ENCODE measurements at places on chromosomes 12 and 14.

DNA sequence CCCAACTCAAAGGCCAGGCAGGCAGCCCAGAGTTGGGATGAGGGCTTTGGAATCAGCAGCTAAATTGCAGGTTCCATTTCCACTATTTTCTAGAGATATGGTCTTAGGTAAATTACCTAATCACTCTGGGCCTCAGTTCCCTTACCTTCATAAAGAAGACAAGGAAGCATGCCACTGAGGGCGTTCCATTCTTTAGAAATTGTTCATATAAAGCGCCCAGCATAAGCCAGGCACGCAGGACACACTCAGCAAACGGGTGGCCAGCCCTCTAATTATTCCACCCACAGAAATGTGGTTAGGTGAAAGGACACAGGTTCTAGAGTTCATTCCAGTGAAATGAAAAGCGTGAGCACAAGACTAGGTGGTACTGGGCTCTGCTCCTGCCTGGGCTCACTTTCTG lies 87.9 kb upstream of the BCL11B start:
- DNase-seq, result no peak

DNA sequence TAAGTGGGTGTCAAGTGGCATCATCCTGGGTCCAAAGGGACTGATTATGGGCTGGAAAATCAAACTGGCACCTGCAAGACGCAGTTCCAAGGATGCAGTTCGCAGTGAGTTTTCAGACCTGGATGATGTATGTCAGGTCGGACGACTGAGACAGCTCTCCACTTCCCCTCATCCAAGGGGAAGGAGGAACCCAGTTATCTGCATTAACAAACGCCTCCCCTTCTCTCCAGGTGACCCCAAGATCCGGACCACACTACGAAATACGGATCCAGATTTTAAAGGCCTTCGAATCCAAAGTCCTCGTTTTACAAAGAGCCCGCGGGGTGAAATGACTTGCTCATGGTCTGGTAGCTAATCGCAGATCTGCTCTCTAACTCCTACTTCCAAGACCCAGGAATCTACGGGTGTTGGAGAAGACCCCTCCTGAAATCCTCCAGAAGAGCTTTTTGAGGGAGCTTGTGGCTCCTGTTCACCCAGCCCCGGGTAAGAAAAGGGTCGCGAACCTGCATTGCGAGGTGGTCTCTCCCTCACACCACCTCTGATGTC lies 460 bp upstream of the SYNE2 start:
- no peak for DNase-seq

- DNase-seq, result no peak
Measured at GRCh38 chr14:54226103-54226502, 170.7 kb upstream of the CDKN3 start.

DNA sequence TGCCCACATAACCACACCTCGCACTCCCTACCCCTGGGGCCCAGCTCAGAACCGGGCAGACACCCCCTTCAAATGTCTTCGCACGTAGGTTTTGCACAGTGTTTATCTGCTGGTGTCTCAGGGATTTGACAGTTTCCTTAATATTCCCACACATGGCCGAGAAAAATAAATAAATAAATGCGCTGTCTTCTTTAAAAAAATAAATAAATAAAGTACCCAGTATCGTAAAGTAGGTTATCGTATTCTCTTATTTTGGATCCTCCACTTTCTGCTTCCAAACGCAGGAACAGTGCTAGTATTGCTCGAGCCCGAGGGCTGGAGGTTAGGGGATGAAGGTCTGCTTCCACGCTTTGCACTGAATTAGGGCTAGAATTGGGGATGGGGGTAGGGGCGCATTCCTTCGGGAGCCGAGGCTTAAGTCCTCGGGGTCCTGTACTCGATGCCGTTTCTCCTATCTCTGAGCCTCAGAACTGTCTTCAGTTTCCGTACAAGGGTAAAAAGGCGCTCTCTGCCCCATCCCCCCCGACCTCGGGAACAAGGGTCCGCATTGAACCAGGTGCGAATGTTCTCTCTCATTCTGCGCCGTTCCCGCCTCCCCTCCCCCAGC lies 710 bp upstream of the FOS start:
- DNase-seq, result no peak

GRCh38 chr14:31510222-31510621 lies 22.4 kb upstream of the GPR33 start:
- no peak for DNase-seq

- no peak for DNase-seq
Measured at GRCh38 chr12:132103542-132104308, 40.4 kb downstream of the DDX51 start.

- DNase-seq, result no peak
Measured at GRCh38 chr12:58503731-58504130, 416.6 kb downstream of the LRIG3 start.

GRCh38 chr12:98678236-98678945 lies 33.3 kb downstream of the APAF1 start:
- DNase-seq, result no peak

- DNase-seq, result no peak
Measured at GRCh38 chr12:27709932-27710591, 570 bp upstream of the MRPS35 start.

DNA sequence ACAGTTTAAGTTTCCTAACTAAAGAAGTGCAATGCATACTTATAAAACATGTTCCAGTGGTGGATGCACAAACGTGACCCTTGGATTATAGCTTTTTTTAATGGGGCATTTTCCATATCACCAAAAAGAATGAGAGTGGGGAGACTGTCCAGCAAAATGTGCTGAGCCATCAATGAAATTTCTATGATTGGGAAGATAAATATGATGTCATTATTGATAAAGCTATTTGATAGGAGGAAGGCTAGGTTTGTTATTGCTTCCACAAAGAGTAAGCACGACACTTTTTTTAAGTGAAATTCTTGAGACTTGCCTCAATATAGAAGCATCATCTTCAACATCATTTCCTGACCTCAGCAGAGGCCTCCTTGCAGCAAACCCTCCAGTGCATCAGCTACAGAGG lies 174.6 kb upstream of the CLEC14A start:
- no peak for DNase-seq

- DNase-seq, result no peak
Measured at GRCh38 chr14:69712599-69713088, 54.3 kb upstream of the SRSF5 start.

GRCh38 chr12:107635139-107635538 lies 50.5 kb upstream of the PWP1 start:
- DNase-seq, result no peak

DNA sequence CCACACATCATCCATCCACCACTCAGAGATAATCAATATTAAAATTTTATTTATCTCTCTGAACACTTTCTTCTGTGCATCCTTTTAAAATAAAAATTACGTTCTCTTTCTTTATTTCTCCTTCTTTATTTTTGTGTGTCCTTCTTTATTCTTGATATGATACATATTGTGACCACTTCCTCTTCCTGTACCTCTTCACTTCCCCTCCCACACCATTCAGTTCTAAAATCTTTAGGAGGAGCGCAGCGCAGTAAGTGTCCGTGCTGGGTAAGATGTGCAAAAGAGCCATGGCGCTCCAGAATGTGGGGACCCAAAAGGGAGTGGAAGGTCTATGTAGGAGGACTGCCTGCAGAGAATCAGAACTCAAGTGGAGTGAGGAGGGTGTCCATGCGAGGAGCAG lies 256.7 kb downstream of the ITPR2 start:
- no peak for DNase-seq

- no peak for DNase-seq
Measured at GRCh38 chr12:25959071-25959961, 834 bp downstream of the RASSF8 start.

GRCh38 chr12:101256266-101256665 lies 23.6 kb upstream of the UTP20 start:
- no peak for DNase-seq

GRCh38 chr14:28305938-28306337 lies 460.6 kb upstream of the FOXG1 start:
- DNase-seq, result no peak

DNA sequence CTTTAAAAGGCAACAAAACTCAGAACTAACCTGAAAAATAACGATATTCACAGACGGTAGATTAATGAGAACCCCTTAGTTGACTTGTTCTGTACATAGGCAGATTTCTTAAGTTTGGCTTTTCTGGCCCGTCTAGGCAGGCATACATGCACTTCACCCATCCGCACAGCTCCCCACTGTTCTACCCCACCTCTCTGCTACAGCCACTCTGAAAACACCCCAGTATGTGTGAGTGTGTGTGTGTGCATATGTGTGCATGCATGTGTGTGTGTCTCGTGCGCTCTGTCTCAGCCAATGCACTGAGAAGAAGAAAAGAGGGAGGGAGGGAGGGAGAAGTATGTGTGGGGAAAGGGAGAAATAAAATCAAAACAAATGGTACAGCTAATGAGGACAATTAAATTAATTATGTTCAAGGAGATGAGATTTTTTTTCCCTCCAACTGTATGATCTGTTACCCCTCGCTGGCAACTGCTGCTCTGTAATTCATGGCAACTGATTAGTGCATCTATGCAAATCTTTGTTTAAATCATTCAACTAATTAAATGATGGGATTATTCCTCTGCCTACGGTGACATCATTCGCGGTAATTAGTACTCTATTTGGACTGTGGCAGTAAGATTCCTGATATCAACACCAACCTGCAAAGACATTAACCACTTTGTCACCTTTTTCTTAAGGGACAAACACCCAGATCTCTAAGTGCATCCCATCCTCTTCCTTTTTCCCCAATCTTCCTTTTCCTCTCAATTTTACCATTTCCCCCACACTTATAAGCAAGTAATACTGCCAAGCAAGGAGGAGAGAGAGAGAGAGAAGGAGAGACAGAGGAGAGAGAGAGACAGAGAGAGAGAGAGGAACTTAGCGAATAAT lies 2.2 kb upstream of the LMO3 start:
- DNase-seq, result no peak

DNA sequence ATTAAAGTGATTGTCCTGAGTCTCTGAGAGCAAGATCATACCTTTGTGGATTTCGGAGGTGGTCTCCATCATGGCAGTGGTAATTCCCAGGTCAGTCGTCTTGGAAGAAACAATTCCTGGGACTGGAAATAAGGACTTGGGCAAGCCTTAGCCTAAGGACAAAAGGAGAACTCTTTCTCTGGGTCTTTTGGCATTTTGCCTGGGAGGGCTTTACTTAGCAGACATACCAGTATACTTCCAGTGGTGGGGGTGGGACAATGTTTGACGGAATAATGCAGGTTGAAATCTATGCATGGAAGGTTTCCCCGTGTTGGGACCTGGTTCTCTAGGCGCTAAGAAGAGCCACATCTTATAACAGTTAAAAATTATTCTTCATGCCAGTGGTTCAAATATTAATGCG lies 70.4 kb upstream of the USP44 start:
- no peak for DNase-seq

All from stimulated activated CD8-positive, alpha-beta memory T cell treated with anti-CD3 and anti-CD28 coated beads, Interleukin-4, amount 100 ng/mL, for 24 hours (primary cell).